ENCODE measurements at places on chromosomes 7 and 10.

DNA sequence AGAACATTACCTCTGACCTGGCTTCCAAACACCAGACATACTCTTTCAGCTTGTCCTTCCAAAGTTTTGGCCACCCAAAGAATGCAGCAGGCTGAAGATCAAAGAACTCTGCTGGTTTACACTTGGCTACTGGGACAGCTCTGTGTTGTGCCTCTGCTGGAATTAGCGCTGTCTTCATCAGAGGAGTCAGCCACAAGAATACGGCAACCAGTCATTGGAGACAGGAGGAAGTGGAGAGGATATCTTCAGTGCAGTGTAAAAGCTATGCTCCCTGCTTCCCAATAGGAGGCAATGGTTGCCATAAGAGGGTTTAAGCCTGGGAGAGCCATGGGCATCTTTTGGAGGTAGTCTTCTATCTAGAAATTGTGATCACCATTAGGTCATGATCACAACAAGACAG lies 126.7 kb upstream of the WNT16 start:
- no peak for DNase-seq

GRCh38 chr10:34313353-34313752 lies 501.7 kb downstream of the PARD3 start:
- no peak for DNase-seq

DNA sequence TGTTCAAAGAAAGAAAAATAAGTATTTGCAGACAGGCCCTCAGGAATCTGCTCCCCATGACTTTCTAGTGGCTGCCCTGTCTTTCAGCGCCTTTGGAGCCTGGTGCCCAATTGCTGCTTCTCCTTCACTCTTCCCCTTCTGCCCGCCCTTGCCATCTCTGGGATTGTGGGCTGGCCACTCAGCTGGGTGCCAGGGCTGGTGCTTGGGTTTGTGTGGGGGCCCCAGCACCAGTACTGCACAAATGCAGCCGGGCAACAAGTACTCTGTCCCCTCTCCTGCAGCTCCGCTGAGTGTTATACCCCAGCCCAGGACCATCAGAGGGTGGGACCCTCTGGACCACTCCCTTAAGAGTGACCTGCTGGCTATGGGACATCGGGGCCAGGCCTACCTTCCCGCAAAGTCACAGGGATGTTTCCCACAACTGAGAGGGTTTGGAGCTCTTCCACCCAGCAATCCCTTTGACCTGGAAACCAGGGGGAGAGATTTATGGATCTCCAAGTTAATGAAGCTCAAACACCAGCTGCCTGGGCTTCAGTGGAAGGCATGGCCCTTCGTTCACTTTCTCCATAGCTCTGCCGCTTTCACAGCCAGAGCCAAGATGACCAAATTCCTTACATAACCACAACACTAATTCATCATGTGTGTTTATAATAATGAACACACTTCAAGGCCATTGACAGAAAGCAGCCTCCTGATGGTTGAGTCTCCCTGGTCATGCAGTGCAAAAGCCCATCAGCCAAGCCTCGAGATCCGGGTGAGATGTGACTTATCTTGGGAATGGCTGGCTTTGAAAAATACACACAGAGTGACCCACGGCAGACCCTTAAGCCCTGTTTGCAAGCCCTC lies 313.9 kb upstream of the ZNF32 start:
- DNase-seq = no peak

DNA sequence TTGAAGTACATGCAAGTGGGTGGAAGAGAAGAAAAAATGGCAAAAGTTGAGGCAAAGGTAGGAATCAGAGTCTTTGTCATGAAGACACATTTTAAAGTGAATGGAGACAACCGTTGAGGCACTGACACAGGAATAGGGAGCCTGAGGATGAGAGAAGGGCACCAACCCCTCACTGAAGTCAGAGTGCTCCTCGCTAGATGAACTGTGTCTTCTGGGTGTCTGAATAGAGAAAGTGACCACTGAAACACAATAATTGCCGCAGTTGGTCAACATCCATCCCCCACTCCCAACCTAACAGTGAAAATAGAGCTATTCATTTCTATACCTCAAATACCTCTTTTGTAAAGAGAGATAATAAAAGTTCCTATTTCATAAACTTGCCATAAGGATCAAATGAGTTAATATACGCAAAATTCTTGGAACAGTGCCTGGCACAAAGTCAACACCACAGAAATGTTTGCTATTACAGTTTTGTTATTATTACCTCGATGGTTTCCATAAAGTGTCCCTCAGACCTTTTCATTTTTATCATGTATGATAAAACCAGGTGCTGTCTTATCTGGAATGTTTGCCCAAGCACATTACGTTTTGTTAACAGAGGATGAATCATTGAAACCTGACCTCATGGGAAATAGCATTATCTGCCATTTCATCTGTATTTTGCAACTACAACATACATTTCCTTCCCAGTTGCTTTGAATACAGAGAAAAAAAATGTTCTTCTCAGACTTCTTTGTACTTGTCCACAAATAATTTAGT lies 61.8 kb upstream of the SP4 start:
- DNase-seq = no peak

DNA sequence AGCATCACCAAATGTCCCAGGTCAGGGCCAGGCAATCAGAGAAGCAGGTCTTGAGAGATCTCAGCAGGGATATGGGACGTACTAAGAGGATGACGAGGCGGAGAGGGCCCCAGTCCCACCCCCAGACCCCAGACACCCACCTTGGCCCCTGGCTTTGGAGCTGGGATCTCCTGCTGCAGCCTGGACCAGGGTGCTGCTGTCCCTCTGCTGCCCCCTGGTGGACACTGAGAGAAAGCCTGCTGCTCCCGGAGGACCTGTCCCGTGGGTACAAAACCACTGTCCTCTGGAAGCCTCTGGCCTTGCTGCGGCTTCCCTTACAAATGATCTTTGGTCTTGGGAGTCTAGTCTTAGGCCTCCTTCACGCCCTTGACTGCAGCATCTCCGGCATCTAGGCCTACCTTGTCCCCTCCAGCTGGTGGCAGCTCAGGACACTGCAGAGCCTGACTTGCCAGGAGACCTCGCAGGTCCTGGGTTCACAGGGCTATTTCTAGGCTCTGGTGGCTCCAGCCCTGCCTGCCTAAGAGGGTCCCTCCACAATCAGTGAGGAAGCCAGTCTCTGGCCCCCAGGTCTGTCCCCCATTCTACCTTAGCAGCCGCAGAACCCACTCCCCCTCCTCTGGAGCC lies 97.1 kb downstream of the RGS10 start:
- DNase-seq = peak; percentile 76
